SW 1271 (cell line): ENCODE measurements at places on chromosomes 2 and 18.

DNA sequence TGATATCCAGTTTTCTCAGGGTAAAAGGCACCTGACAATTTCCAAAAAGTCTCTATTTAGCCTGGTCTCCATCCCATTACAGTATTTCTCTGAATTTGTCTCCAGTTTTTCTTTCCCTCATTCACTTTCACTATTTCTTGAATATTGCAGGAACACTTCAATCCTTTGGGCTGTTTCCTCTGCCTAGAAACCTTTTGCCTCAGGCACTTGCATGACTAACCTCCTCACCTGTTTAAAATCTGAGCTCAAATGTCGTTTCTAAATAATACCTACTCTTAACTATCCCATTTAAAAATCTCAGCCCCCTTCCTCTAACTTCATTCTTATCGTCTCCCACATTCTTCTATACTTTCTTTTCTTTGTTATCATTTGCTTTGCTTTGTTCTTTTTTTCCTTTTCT is 9.0 kb downstream of the SCN2A start:
- no peak for DNase-seq

- DNase-seq: no peak
Measured at GRCh38 chr2:208595386-208596275, 189.0 kb downstream of the PTH2R start.

GRCh38 chr2:107569496-107569895 is 257.2 kb upstream of the RGPD4 start:
- no peak for DNase-seq

- DNase-seq: no peak
Measured at GRCh38 chr2:69483024-69483423, 45.8 kb upstream of the NFU1 start.

GRCh38 chr2:75025216-75025615 is 66.8 kb downstream of the POLE4 start:
- DNase-seq: no peak

DNA sequence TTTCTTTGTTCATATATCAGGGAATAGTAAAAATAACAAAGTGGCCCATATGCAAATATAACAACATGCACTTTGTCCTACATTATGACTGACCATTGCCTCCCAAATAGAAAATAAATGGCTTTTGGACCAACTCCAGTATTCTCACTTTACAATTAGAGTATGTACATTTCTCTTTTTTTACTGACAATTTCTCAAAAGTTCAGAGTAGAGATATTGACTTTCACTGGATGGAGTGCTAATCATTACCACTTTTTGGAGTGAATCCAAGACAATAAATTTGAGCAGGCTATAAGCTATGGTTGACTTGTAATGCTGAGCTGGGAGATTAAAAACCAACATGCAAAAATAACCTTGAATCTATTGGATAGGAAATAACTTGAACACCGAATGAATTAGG is 987.4 kb downstream of the SUCLG1 start:
- no peak for DNase-seq

GRCh38 chr2:68196120-68196716 is 38.5 kb downstream of the PNO1 start:
- DNase-seq: no peak

GRCh38 chr2:162333968-162334367 is 10.0 kb upstream of the GCA start:
- peak; percentile 50 for DNase-seq

- DNase-seq: no peak
Measured at GRCh38 chr2:219664944-219665343, 37.5 kb downstream of the SLC4A3 start.

DNA sequence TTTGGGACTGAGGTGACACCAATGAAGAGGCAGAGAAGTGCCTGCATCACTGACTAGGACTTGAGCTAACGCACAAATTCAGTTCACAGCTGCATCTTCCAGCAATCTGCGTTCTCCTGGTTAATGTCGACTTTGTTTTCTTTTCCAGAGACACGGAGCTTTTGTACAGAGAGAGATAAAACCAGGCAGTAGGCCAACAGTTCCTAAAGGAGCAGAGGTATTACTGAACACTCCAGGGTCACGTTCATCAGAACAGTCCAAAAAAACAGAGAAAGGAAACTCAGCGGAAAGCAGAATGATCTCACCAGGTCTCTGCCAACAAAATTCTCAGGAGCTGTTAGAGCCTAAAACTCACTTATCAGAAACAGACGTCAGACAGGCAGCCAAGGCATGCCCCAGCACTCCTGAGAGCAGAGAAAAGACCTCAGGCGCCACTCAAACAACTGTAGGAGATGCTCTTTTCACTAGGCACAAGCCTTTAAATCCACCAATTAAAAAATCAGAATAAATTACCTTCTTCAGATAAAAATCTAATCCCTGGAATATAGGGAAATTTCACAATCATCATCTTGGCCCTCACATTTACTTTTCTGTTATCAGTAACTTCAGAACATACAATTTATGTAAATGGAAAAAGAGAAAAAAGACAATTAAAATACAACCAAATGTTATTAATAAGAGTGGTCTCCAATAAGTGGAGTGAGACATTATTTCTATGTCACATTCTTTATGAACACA is 95.9 kb upstream of the SPTBN1 start:
- no peak for DNase-seq

DNA sequence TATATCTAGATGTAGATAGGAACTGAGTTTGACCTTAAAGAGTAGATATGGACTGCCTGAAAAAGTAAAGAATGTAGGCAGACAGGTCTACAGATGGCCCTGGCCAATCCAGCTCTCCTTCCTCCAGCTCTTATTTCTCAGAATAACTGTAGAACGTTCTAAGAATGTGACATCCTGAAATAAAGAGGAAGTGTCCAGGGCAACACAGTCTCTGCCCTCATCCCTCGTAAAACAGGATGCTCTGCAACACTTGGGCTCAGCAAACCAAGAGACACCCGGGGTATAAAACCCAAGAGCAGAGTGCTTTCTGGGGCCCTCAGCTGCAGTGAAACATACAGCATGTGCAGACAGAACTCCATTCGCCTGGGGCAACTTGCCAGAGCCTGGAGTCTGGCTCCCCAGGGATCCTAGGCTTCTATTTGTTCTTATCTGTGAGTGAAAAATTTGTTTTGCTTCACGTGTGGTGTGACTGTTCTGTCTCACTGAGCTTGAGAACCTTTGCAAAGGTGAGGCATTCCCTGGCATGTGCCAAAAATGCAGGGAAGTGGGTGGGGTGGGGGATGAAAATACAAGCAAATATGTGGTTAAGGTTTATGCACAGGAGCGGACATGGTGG is 401.0 kb downstream of the SETBP1 start:
- no peak for DNase-seq

DNA sequence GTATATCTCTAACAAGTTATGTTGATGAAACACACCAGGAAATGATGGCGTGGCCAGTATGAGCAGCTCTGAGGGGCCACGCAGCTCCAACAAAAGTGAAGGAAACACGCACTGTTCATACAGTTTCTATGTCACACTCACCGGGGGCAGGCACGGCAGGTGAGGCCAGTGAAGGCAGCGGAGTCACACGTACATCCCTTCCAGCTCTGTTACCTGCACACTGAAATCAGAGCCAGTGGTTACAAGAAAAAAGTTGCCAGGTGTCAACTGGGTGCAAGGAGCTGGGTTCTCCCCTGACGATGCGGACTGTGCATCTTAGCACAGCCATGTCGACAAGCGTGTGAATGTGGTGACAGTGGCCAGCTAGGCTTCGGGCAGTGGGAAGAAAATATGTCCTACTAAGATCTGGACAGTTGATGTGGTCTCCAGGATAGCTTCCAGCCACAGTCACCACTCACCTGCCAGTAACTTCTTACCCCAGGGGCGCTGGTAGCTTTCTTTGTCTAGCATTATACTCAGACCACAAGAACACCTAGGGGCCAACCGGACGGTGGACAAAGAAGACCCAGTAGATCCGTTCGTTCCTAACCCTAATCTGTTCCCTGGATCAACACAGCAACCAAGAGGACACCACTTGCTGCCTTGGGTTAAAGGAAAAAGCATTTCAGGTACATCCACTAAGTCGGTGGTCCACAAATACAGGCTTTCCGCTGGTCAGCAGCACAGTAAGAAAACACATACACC is 10.1 kb downstream of the HJURP start:
- no peak for DNase-seq

GRCh38 chr18:907115-907884 is 2.6 kb downstream of the ADCYAP1 start:
- DNase-seq: no peak

DNA sequence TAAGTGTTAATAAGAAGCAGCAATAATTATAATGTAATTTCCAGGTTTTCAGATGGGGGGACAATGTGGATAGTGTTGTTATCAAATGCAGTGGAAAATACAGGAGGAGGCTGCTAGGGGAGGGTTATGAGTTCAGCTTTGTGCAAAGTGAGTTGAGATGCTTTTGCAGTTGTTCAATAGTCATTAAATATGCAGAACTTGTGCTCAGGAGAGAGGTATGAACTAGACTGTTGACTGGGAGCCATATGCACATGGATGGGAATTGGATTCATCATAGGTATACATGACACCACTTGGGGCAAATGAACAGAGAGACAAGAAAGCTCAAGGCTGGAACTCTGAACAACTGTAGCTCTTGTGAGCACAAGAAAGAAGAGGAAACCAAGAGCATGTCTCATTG is 182.1 kb upstream of the PID1 start:
- DNase-seq: no peak

DNA sequence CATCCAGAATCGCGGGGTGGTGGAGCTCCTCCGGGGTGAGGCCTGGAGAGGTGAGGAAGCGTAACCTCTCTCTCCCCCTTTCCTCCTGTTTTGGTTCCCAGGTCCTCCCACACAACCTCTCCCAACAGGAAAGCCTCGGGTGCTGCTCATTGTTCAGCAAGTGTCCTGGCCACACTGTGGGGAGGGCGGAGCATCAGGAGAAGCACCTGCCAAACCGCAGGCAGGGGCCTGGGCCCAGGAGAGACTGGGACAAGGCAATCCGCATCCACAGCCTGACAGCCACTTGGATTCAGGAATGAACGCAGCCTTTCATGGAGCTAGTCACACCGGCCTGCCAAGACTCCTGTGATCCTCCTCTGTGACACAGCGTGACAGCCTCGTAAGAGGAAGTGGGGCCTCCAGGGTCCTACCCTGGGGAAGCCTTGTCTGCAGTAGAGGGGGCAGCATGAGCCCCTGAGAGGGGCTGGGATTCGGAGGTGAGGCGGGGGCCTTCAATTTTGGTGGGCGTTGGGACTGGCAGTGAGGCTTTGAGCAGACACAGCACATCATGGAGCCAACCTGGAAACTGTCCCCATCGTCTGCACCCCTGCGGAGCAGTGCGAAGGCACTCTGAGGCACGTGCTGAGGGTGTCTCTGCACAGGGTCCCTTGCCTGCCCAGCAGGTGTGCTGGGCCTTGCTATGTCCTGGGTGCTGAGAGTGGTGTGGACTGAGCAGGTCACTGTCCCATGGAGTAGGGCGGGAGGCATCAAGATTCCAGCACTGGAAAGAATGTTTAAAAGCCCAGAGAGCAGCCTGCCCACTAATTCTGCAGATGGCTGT is 62.2 kb downstream of the EDAR start:
- no peak for DNase-seq

DNA sequence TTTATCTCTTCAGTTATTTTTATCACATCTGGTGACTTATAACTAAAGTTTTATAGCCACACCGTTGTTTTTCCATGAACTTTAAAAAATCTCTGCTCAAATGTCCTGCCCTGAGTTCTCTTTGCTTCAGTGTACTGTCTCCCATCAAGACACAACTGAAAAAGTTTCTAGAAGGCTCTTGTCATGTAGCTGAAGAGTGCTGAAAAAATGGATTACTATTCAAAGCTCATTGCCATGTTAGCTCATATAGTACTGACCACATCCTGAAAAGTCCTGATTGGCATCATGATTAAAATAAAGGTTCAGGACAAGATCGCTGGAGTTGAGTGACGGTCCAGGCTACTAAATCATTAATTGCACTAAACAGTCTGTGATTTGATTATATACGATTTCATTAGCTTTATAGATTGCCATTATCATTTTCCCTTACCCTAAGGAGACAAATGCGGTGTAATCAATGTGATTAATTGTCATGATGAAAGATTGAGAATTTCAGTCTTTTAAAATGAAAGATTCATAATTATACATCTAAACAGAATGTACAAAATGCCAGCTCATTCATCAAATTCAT is 62.2 kb downstream of the MFSD6 start:
- no peak for DNase-seq

DNA sequence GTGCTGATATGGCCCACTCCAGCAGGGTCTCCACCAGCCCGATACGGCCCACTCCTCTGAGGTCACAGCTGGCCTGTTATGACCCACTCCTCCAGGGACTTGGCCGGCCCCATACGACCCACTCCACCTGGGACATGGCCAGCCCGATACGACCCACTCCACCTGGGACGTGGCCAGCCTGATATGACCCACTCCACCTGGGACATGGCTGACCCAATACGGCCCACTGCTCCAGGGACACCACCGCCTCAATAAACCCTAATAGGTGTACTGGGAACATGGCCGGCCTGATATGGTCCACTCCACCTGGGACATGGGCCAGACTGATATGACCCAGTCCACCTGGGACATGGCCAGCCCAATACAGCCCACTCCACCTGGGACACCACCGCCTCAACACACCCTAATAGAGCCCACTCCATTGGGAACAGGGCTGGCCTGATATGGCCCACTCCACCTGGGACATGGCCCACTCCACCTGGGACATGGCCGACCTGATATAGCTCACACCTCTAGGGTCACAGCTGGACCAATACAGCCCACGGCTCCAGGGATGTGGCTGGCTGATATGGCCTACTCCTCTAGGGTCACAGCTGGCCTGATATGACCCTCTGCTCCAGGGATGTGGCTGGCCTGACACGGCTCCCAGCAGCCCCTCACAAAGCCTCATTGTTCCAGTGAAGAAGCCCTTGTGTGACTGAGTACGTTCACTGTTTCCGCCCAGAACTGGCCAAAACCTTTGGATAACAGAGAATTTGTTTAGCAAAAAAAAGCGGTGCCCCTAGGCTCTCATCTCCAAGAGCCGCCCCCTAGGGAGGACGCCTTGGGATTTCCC is 245.6 kb downstream of the HDAC4 start:
- no peak for DNase-seq

DNA sequence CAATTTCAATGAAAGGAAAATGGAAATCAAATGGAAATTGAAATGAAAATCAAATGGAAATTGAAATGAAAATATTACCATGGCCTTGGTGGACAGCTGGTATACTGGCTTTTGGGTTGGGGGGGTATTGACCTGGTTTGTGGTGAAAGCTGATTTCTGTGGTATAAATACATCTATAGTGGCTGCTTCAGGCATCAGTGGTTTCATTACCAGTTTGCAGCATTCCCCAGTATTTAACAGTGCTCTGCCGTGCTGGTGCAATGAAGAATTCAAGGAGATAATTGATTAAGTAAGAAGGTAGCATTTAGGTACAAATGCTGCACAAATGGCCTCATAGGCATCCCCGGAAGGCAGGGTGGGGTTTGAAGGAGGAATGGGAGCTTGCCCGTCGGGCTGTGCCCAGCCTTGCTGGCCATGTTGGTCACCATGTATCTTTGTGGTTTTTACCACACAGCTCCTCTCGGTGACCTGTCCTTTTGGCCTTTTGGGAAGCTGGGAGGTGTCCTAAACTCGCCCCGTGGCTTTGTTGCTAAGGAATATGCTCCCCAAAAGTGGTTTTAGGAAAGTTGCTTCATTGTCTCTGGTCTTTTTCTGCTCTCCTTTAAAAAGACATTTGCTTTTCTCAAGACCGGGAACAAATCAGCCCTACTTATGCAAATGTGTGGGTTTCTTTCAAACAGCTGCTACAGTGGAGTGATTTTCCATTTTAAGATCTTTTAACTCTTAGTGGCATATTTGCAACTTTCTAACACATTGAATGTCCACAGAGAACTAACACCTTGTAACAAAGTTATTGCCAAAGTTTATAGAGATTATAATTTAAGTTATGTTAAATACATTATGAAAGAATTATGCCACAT is 28.6 kb downstream of the SNTG2 start:
- no peak for DNase-seq

GRCh38 chr2:235500110-235500760 is 6.4 kb downstream of the AGAP1 start:
- no peak for DNase-seq
